Amniotic stem cell (primary cell): ENCODE measurements at places on chromosomes 4 and X.

DNA sequence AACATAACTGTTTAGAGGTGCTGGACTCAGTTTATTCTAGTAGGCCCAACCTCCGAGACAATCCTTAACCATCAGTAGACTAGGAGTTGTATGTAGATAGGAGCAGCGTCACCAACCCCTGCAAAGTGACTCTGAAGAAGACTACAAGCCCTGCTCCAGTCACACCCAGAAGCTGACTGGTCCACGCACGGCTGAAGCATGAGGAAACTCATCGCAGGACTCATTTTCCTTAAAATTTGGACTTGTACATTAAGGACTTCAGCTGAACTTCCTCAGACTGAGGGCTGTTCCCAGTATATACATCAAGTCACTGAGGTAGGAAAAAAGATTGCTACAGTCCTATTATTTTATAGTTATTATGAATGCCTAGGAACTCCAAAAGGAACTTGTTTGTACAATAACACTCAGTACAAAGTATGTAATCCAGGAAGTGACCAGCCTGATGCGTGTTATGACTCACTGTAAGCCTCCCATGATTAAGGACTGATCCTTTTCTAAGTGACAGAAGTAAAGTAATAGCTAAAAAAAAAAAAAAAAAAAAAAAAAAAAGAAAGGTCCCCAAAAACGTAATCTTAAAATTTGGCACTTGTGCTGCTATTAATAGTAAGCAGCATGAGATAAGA lies 41.6 kb upstream of the UGT2B7 start:
- no peak for DNase-seq

DNA sequence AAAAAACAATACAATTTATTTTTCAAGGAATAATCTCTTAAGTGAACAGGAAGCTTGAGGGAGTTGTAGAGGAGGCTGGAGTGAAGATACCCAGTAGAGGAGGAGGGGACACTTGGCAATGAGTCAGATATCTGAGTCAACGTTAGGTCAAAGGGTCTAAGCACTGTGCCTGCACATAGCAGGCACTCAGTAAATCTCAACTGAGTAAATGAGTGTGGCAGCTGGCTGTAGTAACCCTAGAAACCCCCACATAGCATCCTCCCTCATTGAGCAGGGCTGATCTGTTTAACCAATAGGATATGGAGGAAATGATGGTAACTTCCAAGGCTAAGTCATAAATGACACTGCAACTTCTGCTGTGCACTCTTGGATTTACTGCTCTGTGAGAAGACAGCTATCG lies 186.0 kb upstream of the FAM241A start:
- DNase-seq: no peak

- no peak for DNase-seq
Observed at GRCh38 chr4:61195101-61195500, 5.0 kb upstream of the ADGRL3 start.

GRCh38 chrX:105117621-105118020 lies 102.9 kb downstream of the TEX13A start:
- no peak for DNase-seq

GRCh38 chr4:86271057-86271456 lies 88.8 kb downstream of the MAPK10 start:
- no peak for DNase-seq

GRCh38 chrX:54602563-54602962 lies 72.5 kb downstream of the GNL3L start:
- DNase-seq: no peak

DNA sequence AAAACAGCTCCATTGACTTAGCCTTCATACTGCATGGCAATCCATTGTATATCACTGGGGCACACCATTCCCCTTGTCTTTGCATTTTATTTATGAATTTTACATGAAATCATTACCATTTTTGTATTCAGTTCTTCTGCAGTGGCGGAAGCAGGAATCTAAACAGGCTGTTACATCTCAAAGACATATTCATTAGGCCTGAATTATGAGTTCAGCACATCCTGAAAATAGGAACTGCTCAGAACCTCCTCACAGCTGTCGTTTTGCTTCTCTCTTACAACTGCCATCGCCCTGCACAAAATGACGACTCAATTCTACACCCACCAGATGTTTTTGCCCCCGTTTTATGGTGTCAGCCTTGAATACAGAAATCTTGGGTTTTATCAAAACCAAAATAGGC lies 474.4 kb upstream of the MAGEB18 start:
- DNase-seq: no peak

GRCh38 chr4:183714626-183715025 lies 55.5 kb downstream of the TRAPPC11 start:
- no peak for DNase-seq

- no peak for DNase-seq
Observed at GRCh38 chr4:112185740-112186670, 40.8 kb downstream of the FAM241A start.

DNA sequence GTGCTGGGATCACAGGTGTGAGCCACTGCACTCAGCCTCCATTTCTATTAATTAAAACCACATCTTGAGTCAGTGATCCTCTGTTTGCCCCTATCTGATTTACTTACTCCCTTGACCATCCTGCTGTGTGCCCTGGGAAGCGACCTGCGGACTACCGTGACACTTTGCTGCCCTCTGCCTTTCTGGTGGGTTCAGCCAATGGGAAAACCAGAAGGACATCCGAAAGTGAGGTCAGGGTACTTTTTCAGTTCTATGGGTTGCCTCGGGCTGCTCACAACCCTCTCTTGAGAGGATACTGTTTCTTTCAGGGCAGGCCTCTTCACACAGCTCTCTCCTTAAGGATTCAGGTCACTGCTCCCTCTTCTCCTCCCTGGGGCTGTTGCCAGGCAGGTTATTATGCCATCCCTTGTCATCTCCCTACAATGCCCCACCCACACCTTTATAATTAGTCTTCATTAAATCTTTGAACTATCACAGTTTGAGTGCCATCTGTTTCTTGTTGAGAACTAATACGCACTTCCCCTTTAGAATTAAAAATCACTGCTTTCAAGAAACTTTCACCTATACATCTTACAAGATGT lies 21.4 kb downstream of the PLAC8 start:
- DNase-seq: no peak
